ENCODE measurements at places on chromosomes 6 and 20.
A peak's percentile ranks its signal among the peaks of the same experiment; 100 is the strongest.

- no peaks in the 10 kb centered on the region for H3K36me3 ChIP-seq
- DNase-seq: no peak
- H3K4me3 ChIP-seq: no peak overlapping the region
- no peak overlapping the region for H3K27ac ChIP-seq
These were observed 662.1 kb upstream of the ID4 start for GRCh38 chr6:19175023-19175422.

DNA sequence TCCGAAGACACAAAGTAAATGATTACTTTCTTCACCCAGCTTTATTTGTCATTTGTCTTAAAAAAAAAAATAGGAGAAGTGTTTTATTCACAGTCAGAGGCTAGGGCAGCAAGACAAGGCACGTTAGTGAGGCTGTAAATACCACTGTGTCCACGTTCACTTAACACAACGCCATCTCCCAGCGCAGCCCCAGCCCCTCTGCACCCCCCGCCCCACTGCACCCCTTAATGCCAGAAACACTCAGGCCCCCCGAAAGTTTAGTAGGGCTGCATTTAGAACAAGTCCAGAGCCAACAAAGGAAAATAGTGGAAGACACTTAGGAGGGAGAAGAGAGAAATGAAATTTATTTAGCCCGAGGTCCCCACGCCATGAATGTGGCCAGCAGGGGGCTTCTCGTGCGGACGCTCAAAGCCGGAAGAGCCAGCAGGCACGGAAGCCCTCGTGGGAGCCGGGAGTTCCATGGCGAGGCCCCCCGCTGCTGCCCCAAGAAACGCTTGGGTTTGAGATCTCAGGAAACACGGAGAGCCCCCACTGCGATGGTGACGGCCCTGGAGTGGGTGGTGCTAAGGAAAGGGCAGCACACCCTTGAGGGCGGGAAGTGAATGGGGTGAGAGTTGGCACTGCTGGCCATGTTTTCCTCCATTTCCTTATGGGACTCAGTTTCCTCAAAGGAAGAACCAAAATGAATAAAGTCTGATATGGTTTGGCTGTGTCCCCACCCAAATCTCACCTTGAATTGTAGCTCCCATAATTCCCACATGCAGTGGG lies 50.2 kb downstream of the IYD start:
- H3K4me3 ChIP-seq: peak overlapping the region; percentile 27
- peaks cover 2% of the 10 kb centered on the region for H3K4me1 ChIP-seq
- H3K27me3 ChIP-seq: no peaks in the 10 kb centered on the region

DNA sequence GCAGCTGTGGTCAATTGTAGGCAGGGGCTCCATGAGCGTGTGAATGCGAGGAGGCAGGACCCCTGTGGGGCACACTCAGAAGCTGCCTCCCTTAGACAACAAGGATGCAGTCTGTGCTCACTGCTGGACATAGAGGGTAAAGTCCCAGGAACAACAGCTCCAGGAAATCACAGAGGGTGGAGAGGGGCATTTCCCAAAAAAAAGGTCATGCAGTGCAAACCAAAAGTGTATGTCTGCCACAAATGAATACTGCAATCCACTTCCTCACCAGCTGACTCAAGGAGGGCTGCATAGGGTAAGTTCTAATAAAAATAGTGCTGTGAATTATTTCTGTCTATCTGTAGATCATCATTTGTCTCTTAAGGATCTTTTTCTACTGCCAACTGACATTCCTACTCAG lies 95.8 kb downstream of the RNF182 start:
- H3K4me3 ChIP-seq: no peak overlapping the region
- no peaks in the 10 kb centered on the region for H3K4me1 ChIP-seq
- no peaks in the 10 kb centered on the region for H3K27me3 ChIP-seq
- no peaks in the 10 kb centered on the region for H3K36me3 ChIP-seq
- H3K27ac ChIP-seq: no peak overlapping the region

DNA sequence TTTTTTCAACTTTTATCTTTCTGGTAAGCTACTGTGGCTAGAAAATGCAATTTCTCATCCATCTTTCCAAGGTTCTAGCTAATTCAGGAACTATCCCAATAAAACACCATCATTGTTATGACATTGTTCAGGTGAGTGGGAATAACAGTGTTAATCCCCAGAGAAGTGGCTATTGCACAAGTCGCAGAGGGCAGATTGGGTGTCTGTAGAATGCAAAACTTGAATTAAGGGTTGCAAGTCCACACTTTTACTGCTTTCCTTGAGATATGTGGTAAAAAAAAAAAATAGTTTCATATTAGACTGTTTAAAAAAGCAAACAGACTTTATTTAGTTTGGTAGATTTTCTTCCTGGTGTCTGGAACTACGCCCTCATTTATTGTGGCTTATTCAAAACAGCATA lies 41.1 kb upstream of the PRDM1 start:
- no peak for DNase-seq
- no peaks in the 10 kb centered on the region for H3K27me3 ChIP-seq
- H3K36me3 ChIP-seq: no peaks in the 10 kb centered on the region
- H3K27ac ChIP-seq: no peak overlapping the region
- no peak overlapping the region for H3K4me3 ChIP-seq

DNA sequence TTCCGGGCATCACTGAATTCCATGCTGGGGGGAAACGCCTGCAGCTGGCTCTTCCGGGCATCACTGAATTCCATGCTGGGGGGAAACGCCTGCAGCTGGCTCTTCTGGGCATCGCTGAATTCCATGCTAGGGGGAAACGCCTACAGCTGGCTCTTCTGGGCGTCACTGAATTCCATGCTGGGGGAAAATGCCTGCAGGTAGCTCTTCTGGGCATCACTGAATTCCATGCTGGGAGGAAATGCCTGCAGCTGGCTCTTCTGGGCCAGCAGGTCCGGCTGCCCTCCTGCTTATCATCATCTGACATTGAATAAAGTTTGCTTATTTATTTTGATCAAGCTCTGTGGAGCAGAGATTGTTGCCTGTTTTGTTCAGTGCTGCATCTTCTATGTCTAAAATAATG lies 355.1 kb downstream of the SMOC2 start:
- no peaks in the 10 kb centered on the region for H3K27me3 ChIP-seq
- no peak overlapping the region for H3K27ac ChIP-seq
- H3K36me3 ChIP-seq: no peaks in the 10 kb centered on the region
- no peaks in the 10 kb centered on the region for H3K4me1 ChIP-seq

DNA sequence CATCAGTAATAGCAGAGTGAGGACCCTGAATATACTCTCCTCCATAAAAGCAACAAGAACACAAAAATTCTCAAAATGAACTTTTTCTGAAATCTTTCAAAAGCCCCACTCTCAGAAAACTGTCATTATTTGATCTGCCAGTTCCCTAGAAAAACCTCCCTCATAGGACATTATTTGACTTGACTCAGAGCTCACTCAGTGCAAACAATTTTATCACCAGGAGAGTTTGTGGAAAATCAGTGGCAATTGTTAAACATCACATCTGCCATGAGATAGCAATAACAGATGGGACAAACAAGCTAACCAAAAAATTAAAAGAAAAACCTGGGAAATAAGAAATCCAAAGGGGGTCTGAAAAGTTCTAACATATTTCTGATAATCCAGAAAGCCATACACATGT lies 100.0 kb downstream of the ATG5 start:
- no peaks in the 10 kb centered on the region for H3K27me3 ChIP-seq
- H3K4me1 ChIP-seq: no peaks in the 10 kb centered on the region
- no peak overlapping the region for H3K4me3 ChIP-seq
- no peak for DNase-seq
- no peak overlapping the region for H3K27ac ChIP-seq

GRCh38 chr20:40591536-40591935 lies 97.5 kb downstream of the MAFB start:
- H3K4me3 ChIP-seq: no peak overlapping the region
- H3K27me3 ChIP-seq: no peaks in the 10 kb centered on the region
- H3K36me3 ChIP-seq: no peaks in the 10 kb centered on the region

- H3K27ac ChIP-seq: no peak overlapping the region
- H3K36me3 ChIP-seq: no peaks in the 10 kb centered on the region
- H3K27me3 ChIP-seq: no peaks in the 10 kb centered on the region
These were observed 24.8 kb downstream of the RREB1 start for GRCh38 chr6:7132398-7133035.

GRCh38 chr6:94121094-94121493 lies 701.7 kb upstream of the EPHA7 start:
- H3K4me1 ChIP-seq: no peaks in the 10 kb centered on the region
- H3K27me3 ChIP-seq: no peaks in the 10 kb centered on the region
- no peak overlapping the region for H3K27ac ChIP-seq
- no peak for DNase-seq
- H3K36me3 ChIP-seq: no peaks in the 10 kb centered on the region

DNA sequence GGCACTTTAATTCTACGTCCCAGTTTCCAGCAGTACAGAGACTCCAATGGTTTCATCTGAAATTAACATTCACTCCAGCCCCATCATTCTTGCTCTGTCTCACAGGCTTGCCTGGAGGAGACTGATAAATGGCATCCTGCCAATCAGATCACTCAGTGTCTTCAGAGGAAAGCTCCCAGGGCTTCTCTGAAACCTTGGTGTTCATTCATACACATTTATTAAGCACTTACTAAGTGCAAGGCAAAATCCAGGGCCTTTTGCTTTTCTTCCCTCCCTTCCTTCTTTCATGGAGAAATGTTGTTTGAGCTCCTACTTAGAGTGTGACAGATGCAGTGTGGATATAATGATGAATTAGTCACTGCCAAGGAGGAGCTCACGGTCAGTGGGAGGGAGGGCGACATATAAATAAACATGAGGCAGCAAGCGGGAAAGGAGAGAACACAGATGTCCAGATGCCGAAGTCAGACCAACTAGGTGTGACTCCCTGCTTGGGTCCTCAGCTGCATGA lies 106.7 kb upstream of the DTNBP1 start:
- H3K27me3 ChIP-seq: no peaks in the 10 kb centered on the region
- no peaks in the 10 kb centered on the region for H3K4me1 ChIP-seq
- H3K27ac ChIP-seq: no peak overlapping the region
- H3K4me3 ChIP-seq: no peak overlapping the region
- no peaks in the 10 kb centered on the region for H3K36me3 ChIP-seq

DNA sequence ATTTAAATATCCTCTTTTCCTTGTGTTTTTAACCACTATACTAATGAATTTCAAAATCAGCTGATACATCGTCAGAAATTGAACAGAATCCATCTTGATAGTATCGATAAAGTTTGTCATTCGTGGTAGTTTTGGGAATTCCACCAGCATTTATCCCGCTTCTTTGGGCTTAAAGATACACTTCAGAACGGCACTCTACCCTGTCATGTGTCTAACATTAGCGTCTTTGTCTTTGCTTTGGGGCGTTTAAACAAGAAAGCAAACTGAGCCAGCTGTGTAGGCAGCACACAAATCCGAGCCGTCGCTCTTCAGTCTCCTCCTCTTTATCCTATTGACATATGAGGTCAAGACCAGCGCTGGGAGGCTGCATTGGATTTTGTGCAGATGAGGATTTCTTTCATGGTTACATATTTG lies 27.5 kb upstream of the NHSL1 start:
- DNase-seq: no peak
- no peaks in the 10 kb centered on the region for H3K4me1 ChIP-seq
- H3K27me3 ChIP-seq: no peaks in the 10 kb centered on the region
- H3K36me3 ChIP-seq: no peaks in the 10 kb centered on the region
- no peak overlapping the region for H3K4me3 ChIP-seq
